ENCODE measurements at places on chromosomes 13 and 19.

DNA sequence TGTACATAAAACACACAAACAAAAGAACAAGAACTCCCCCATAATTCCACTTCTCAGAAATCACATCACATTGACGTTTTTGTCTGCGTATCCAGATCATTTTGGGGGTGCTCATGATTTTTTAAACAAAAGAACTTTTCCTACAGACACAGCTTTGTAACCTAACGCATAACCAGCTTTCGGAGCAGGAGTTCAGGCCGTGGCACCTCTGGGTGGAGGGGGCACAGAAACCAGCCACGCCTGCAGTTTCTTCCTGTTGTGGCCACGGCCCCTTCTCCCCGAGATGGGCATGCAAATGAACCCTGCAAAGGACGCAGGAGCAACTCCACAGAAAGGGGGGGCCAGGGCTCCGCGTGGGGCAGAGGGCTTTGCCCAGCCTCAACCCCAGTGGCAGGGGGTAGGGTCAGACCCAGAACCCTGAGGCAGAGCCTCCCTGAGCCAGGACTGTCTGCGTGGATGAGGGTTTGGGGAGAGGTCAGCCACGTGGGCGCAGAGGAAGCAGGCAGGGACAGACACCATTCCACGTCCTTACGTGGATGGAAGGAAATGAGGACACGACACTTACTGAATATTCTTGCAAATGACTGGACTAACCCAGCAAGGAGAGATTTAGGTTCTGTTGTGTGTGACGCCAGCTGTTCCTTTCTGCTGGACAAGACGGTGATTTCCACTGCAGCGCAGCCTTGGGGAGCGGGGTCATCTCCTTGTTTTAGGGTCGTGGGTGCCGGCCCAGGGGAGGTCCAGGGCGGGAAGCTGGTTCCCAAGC is 64.4 kb downstream of the RASA3 start:
- no peak for DNase-seq

DNA sequence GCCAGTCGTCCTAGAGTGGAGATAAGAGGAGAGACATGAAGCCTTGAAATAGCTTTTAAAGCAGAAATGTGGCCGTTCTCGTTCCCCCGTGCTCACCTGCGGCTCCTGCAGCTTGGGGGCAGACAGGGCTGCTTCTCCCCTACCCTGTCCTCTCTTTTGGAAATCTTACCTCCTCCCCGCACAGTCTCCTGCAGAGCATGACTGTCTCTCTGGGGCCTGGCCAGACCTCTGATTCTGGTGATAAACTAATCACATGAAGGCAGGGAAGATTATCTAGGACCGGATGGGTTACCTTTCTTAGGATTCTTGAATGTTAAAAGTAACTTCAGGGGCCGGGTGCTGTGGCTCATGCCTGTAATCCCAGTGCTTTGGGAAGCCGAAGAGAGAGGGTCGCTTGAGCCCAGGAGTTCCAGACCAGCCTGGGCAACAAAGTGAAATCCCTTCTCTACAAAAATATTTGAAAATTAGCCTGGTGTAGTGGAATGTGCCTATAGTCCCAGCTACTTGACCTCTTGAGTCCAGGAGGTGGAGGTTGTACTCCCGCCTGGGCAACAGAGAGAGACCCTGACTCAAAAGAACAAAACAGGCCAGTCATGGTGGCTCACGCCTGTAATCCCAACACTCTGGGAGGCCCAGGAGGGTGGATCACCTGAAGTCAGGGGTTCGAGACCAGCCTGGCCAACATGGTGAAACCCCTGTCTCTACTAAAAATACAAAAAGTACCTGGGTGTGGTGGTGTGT is 8.1 kb downstream of the CEBPA start:
- DNase-seq: no peak

GRCh38 chr19:14577885-14578427 is 4.9 kb upstream of the CLEC17A start:
- no peak for DNase-seq

GRCh38 chr13:72694314-72694713 is 33.1 kb downstream of the MZT1 start:
- no peak for DNase-seq

DNA sequence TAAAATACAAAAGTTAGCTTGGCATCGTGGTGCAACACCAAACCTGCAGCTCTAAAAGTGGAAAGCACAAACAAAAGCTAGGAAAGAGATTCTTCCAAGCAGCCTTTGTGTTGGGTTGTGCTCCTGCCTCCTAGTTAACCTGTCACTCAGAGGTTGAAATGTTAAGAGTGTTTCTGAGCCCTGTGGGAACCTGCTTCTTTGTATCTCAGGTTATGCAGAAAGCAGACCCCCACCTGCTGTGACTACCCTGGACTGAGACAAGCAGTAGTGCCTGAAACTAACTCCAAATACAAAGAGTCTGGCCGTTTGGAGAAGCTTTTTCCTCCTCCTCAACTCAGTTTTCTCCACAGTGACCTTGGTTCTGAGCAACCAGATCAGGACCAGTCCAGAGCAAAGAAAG is 158.4 kb upstream of the CSNK1A1L start:
- DNase-seq: no peak

- DNase-seq: no peak
Measured at GRCh38 chr13:102609696-102610095, 12.9 kb downstream of the TPP2 start.

- DNase-seq: no peak
Measured at GRCh38 chr13:30735025-30735871, at the start of gene ALOX5AP. TSS of gene ALOX5AP (plus strand) at chr13:30735543. CDS start at chr13:30735606, 63 bp downstream.

DNA sequence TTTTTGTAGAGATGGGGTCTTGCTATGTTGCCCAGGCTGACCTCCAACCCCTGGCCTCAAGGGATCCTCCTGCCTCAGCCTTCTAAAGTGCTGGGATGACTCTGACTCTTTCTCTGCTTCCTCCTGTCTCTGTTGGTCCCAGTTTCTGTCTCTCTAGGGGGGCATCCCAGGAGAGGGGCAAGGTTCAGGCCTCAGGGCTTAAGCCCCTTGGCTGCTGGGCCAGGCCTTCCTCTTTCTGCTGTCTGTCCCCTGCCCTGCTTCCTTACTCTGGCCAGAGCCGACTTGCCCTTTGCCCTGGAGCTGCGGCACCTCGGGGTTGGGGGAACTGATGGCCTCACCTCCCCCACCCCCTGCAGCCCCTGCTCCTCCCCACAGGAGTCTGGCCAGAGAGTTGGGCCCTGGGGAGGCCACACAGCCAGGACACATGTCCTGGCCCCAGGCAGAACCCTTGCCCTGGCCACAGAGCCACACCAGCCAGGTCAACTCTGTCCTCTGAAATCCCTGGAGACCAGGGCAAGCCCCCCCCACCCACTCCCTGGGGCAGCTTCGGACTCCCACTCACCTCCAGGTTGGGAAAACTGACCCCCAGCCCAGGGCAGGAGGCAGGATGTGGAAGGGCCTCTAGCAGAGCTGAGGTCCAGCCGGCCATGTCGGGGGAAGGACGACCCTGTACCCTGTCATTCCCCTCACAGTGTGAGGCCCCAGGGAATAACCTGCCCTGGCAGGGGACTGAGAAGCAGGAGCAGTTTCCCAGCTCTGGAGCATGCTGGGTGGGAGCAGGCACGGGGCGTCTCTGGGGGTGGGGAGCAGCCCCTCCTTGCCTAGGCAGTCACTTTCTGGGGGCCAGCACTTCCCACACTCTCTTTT is 23.7 kb downstream of the CEBPA start:
- DNase-seq: no peak

DNA sequence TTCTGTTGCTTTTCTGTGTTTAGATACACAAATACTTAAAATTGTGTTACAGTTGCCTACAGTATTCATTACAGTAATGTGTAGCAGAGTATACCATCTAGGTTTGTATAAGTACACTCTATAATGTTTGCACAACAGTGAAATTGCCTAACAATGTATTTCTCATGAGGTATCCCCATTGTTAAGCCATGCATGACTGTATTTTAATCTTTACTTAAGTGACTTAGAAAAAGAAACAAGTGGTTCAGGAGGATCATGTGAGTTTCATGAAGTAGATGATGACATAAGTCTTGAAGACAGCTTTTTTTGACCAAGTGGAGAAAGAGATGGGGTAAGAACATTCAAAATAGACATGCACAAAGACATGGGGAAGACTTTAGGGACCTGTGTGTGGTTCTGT is 8.4 kb upstream of the KCTD4 start:
- DNase-seq: no peak

DNA sequence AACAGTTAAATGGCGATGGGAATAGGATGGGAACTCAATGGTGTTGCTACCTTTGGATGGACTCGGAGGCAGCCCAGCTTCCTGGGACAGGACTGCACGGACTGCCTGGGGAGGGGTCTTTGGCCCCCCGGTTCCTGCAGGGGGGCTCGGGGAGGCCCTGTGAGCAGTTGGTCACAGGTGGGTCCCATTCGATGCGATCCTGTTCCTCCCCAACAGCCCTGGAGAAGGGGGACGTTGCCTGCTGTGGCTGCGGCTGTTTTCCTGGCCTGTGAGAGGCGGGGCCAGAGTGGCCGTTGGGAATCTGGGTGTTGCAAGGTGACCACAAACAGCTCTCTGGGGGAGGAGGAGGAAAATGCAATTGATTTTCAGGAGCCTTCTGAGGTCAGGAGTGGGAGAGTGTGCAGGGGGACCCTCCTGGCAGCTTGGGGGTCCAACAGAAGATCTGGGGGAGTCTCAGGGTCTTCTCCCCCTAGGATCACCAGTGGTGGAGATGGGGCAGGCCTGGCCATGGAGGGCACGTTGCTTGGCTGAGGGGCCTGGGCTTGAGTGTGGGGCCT is 1.9 kb upstream of the PLPPR3 start:
- DNase-seq: no peak

- DNase-seq: no peak
Measured at GRCh38 chr13:91572944-91573598, 174.7 kb downstream of the GPC5 start.

DNA sequence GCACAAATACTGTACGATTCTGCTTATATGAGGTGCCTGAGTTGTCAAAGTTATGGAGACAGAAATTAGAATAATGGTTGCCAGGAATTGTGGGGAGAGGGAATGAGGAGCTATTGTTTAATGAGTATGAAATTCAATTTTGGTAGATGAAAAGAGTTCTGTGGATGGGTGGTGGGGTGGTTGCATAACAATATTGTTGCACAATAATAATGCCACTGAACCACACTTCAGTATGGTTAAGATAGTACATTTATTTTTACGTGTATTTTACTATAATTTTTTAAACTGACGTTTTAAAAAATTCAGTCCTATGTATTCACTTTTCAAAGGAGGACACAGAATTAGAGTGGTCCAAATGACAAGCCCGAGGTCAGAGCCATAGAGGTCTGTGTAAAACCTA is 1.8 kb upstream of the OXGR1 start:
- DNase-seq: no peak

DNA sequence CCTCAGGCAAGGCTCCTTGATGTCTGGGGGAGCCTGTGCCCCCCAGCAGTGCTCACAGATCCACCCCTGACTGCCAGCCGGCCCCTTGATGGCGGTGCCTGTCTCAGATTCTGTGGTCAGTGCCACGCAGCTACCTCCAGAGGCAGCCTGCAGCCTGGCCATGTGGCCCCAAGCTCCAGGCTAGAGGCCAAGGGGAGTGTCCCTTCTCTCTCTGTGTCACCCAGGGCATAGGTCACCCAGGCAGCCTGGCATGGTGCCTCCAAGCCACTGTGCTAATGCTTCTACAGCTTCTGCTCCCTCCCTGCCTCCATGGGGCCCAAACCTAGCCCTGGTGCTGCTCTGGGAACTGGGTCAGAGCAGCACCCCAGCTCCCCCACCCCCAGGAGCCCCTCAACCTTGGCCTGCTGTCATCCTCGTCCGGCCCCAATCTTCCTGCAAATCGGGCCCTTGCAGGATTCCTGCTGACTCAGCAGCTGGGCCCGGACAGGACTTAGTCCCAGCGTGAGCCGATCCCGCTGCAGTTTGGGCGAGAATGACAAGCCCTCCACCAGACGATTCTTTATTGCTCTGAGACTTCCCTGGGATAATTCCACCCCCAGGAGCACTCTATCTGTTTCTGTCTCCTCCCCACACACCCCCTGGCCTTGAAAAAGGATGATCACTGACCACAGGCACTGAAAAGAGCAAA is 2.8 kb upstream of the ARL11 start:
- no peak for DNase-seq

- DNase-seq: no peak
Measured at GRCh38 chr19:18287836-18288772, 6.7 kb upstream of the JUND start.

- DNase-seq: no peak
Measured at GRCh38 chr13:102386461-102386860, 15.4 kb downstream of the FGF14 start.

DNA sequence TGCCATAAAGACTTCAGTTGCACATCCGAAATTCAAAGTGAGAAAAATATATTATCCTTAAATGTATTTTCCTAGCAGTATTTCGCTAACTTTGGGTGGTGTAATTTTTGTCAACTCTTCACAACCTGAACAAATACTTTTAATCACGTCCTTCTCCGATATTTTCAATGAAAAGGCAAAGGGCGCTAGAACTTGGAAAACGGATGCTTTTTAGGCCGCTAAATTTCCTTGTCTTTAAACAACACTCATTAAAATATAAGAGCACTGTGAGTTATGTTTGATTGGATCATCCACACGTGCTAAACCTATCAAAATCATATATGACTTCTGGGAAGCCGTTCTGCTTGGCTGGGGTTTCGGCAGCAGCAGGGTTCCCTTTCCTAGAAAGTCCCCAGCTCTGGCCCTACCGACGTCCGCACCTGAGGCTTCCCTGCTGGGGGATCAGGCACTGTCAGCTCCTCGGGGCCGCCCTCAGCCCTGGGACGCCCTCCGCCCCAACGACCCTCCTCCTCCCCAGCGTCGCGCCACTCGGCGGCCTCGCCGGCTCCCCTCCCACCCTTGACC is 462 bp upstream of the MPHOSPH8 start:
- DNase-seq: no peak

- DNase-seq: no peak
Measured at GRCh38 chr19:34964598-34964997, 569 bp upstream of the ZNF792 start.

- DNase-seq: no peak
Measured at GRCh38 chr19:28915737-28916460, 297.1 kb downstream of the UQCRFS1 start.

GRCh38 chr13:45269204-45269603 is 68.4 kb upstream of the KCTD4 start:
- DNase-seq: no peak

DNA sequence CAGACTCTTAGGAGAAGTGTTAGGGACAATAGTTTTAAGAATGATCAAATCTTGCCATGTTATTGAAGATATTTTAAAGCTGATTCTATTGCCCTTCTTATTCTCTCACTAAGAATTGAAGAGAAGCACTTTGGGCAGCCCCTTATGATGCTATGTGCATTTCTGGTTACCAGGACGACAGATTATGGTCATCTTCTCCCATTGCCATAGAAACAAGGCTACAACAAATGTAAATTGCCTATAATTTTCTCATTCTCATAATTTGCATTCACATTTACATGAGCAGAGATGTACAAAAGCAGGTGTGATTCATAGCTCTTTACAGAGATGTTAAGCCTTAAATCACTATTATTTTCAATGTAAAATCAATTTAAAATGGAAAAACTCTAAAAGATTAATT is 137.3 kb upstream of the PCDH9 start:
- no peak for DNase-seq

- no peak for DNase-seq
Measured at GRCh38 chr13:109389892-109390345, 396.5 kb downstream of the IRS2 start.

DNA sequence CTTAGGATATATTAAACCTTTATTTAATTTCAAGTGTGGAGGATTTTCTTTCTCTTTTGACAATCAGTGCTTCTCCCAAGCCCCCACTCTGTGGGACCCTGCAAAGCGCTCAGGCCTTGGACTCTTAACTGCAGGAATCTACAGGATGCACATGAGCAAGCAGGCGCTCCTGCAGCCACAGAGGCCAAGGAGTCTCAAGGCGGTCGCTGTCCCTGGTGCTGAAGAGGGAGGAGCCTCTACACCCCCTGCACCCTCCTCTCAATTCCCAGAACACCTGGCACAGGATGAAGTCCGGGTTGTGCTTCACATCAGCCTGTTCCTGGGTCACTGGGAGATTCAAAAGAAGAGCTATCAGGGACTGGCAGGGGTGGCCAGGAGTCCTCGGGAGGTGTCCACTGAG is 13.5 kb downstream of the OR10H4 start:
- no peak for DNase-seq
